ENCODE measurements at places on chromosomes 5 and 9. TPM values are rescaled to one million over a fixed set of nuclear protein-coding genes. Genes with fewer than 3 reads are reported as not detected.

Gene RAI14
- total RNA-seq: 11.5 TPM

Gene DNAH5
- total RNA-seq: 1.0 TPM

Gene IL13
- total RNA-seq: not detected

Gene COL23A1
- total RNA-seq: 0.52 TPM

Gene ZNF300
- 5.2 TPM for total RNA-seq

Gene ZFP37
- 3.1 TPM for total RNA-seq

Gene LPAR1
- 45.9 TPM for total RNA-seq

Gene SAXO1
- total RNA-seq: not detected

Gene SLC34A1
- total RNA-seq: not detected

Gene NIM1K
- 0.52 TPM for total RNA-seq

Gene CDC23
- total RNA-seq: 41.8 TPM

Gene FOXD4L6
- not detected for total RNA-seq

Gene NHP2
- total RNA-seq: 77.8 TPM

Gene FOXI1
- not detected for total RNA-seq

Gene PCDHB14
- 4.2 TPM for total RNA-seq

Gene CRB2
- under 0.01 TPM for total RNA-seq

Gene ALDH1B1
- 11.5 TPM for total RNA-seq

Gene CDH10
- 0.52 TPM for total RNA-seq

Gene CARTPT
- total RNA-seq: not detected

Gene SPINK6
- total RNA-seq: not detected
